ENCODE measurements at places on chromosomes 7 and 10.

DNA sequence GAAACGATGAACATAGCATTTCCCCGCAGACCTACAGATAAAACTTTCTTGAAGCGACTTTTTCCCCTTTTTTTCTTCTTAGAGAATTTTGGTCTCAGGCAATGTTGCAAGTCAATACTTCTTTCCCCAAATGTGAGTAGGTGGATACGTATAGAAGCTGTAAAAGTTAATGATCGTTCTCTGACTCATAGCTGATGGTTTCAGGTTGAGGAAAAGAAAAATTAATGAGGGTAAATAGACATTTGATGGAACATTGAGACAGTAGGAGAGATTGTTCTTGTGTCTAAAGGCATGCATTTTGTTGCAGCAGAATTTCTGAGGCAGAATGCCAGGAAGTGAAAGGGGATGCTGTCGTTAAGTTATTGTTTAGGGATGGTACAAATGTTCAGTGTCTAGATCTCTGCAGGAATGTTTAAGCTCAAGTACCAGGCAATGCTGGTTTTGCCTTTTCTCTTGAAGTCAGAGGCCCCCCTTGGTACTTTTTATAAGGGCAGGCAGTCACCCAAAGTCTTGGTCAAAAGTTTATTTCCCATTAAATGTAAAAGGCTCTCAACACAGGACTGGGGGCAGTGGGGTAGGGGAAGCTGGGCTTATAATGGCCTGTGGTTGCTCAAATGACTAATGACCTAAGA, 9.3 kb downstream of the TCF7L2 start:
- no peak for DNase-seq

DNA sequence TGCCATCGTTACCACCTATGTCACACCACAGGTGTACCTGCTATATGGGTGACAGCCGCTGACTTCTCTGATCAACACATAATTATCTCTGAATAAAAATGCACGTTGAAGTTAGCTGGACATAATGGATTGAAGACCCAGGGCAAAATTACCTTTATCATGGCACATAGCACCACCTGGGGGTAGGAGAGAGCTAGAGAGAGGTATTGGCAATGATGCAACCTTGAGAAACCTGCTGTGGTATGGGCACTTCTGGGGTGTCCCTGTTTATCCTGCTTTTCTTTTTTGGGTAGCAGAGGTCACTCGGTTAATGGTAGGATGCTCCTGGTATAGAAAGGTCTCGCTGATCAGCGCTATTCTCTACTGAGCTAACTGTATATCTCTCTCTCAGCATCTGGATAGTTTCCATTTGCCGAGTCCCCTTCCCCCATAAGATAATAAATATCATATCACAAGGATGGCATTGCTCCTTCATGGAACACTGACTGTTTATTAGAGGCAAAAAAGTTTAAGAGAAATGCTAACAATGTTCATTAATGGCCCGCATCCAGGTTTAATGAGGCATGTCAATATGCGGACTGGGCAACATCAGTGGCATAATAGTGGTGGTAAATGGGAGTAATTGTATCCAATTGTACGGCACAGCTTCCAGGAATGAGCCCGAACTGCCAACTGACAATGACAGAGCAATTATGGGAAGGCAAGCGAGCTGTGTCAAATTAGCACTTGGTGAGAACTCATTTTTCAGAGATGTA, 323.1 kb downstream of the TFEC start:
- no peak for DNase-seq

DNA sequence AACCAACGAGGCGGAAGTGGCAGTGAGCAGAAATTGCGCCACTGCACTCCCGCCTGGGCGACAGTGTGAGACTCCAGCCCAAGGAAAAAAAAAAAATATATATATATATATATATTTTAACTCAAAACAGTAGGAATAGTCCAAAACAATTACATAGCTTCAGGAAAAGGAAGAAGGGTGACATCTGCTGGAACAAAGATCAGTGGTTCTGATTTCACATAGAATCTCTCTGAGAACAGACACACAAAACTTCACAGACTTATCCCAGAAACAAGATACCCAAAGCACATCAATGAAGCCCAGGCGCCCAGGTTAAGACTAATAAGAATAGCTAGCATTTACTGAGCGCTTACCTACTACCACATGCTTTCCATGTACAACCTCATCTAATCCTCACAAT, 45.0 kb downstream of the DNMBP start:
- no peak for DNase-seq

GRCh38 chr7:22801912-22802311, 20.7 kb downstream of the TOMM7 start:
- no peak for DNase-seq

- DNase-seq, result no peak
Measured at GRCh38 chr7:119086026-119086425, 861.5 kb downstream of the ANKRD7 start.

All from stimulated activated CD8-positive, alpha-beta memory T cell treated with anti-CD3 and anti-CD28 coated beads, Interleukin-15, amount 100 ng/mL, for 4 hours (primary cell).